Astrocyte of the cerebellum (primary cell): ENCODE measurements at places on chromosomes 1 and 21.

DNA sequence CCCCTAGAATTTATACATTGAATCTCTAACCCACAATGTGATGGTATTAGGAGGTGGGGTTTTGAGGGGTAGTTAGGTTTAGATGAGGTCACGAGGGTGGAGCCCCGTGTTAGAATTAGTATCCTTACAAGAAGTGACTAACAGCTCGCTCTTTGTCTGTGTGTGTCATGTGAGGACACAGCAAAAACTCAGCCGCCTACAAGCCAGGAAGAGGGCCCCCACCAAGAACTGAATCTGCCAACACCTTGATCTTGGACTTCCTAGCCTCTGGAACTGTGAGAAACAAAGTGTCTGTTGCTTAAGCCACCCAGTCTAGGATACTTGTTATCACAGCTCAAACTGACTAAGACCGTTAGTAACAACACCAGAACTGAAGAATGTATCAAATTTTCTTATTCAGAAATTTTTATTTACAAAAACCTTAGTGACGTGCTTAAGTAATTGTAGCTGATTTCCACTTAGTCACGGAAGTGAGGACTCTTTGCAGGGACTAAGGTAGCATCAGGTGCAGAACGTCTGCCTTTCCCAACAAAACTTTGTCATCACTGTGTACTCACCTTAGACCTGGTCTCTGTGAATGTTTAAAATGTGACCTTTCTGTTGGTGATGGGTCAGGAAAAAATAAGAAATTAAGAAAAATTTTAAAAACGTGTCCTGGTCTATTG lies 24.5 kb upstream of the LRRC8C start:
- DNase-seq = no peak

DNA sequence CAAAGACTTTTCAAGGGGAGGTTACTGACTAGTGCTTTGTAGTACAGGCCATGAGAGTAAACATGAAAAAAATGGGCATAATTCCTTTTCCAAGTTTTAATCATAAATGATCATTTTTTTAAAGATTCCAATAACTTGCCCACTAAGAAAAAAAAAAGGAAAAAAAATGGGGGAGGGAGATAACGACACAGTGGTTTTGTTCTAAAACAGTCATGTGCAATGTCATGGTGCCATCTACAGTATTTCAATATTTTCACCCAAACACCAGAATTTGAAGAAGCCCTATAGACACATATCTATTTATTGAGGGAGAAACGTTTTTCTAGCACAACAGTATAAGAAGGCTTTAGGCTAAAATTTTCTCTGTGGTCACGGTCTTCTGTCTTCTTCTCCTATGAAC lies 250.2 kb downstream of the LTN1 start:
- peak; percentile 32 for DNase-seq

- no peak for DNase-seq
Measured at GRCh38 chr1:31621847-31622730, 4.6 kb downstream of the HCRTR1 start.

DNA sequence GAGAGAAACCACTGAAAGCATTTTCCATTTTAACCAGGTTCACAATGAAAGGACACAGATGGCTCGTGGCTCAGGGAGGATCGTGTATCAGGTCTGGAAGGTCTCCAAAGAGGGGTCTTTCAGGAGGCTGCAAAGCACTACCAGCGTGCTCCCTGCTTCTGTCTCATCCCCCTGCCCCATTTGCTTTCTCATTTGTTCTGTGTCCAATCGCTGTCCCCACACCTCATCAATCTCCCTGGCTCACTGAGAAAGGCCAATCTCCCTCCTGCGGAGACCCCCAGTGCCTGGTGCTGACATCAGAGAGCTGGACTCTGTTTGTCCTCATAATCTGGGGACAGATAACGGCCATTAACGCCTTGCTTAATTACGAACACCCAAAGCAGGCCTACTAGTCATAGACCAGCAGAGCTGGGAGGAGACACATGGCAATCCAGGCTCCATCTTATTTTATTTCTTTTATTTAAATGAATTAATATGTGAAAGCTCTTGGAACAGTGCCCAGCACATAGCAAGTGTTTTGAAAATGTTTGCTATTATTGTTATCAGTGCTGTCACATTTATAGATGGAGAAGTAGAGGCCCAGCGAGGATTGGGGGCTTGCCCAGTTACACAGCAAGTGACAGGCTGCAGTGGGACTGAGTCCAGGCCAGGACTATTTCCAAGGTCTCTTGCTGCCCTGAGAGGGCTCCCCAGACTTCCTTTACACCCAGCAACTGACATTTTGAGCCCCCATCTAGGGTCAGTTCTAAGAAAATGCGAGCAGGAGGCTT lies 341.0 kb upstream of the USP24 start:
- no peak for DNase-seq

DNA sequence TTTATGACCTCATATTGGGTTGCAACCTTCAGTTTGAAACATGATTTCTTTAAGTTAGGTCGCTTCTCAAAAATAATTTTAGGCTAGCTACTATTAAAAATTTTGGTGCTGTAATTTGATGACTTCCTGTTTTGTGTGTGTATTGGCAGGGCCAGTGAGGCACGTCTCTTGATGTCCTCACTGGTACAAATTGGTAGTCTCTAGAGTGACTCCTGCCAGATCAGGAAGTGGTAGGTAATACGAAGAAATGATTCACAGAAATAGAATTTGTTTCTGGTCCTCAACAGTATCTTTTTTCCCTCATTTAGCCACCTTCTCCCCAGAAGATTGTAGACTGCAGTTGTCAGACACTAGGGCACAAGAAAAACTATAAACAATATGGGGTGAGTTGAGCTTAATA lies 120.9 kb upstream of the KIAA1614 start:
- no peak for DNase-seq

DNA sequence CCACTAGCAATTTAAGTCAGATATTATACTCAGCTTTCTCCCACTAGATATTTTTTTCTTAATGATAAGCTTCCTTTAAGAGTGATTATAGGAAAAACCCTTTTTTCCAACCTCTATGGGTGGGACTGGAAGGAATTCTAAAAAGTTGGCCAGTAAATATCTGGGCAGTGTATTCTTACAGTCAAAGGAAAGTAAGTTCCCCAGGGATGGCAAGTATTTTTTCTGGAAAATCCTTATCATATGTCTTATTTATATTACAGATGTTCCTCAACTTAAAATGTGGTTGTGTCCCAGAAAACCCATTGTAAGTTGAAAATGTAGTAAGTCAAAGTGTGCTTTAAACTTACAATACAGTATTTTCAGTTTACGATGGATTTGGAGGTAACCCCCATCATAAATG lies 29.2 kb downstream of the CMPK1 start:
- DNase-seq = no peak

- DNase-seq = no peak
Measured at GRCh38 chr1:147919896-147920295, 8.3 kb upstream of the GPR89B start.

DNA sequence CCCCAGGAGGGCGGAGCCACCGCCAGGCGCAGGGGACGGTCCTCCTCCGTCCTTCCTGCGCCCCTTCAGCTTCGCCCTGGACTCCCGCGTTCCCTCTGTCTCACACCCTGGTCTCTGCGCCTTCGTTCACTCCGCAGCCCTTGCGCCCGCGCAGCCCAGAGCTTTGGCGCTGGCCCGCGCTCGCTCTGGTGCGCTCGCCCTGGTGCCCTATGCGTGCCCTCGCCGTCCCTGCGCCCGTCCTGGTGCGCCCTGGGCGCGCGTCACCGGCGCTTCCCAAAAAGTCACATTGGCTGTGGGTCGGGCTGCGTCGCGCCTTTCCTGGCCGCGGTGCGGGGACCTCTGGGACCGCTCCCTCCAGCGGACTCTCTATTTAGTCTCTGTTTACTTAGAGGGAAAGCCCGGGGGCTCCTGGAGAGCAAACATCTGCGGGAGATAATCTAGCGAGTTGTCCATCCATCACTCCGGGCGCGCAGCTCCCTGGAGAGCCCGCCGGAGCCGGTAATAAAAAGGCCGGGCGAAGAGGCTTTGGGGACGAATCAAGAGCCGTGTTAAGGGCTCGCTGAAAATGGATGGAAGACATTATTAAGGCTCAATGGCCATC lies 178.6 kb downstream of the PRDM16 start:
- DNase-seq = no peak

DNA sequence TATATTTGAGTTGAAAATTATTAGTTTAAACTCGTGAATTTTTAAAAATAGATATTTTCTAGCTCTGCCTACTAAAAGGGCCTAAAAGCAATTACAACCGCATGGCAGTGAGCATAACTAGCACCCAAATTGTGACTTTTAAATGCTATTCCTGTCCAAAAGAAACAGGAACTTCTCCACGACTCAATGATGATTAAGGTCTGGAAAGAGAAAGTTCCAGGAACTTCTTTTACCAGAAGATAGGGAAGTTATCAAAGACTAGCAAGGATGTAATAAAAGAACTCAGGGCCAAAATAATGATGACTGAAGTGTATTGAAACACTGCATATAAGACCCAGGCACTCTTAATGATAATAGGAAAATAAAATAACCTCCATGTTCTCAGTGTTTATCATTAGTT lies 313.0 kb downstream of the PLPP3 start:
- DNase-seq = no peak

DNA sequence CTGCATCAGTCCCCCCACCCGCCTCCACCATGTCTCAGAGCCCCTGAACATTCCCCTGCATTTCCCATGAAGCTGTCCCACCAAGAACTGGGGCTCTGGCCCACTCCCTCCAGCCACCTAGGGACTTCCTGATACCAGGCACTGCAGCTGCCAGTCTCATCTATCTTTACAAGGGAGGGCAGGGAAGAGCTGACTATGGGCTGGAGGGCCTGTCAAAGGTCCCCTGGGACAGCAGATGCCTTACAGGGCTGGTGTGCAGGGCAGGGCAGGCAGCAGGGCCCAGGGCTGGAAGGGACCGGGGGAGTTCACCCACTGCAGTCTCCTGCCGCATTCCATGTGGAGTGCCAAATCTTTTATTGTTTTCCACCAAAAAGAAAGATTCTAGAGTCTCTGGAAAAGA lies 17.6 kb downstream of the SHISA4 start:
- DNase-seq = no peak

DNA sequence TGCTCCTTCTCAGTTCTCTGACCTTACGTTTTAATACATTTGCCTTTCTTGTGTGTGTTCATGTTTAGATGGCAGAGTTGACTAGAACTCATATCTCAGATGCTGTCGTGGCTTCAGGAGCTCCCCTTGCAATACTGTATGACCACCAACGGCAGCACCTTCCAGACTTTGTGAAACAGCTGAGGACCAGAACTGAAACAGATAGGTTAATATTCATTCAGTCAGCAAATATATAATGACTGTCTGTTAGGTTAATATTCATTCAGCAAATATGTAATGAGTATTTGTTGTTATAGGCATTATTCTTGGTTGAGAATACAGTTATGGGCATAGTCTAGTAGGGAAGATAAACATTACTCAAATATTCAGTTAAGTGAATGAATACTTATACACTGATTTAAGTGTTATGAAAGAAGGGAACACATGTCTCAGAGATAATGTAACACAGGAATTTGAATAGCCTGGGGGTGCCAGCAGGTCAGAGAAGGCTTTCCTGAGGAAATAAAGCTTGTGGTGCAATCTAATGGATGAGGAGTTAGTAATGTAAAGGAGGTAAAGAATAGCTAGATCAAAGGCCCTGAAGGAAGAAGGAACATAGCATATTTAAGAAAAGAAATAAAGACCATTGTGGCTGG lies 88.5 kb downstream of the CEP350 start:
- DNase-seq = no peak

GRCh38 chr1:8652467-8653046 lies 164.9 kb downstream of the RERE start:
- no peak for DNase-seq
